Activated CD4-positive, alpha-beta memory T cell treated with anti-CD3 and anti-CD28 coated beads for 36 hours (primary cell): ENCODE measurements at places on chromosomes 2 and 18.

DNA sequence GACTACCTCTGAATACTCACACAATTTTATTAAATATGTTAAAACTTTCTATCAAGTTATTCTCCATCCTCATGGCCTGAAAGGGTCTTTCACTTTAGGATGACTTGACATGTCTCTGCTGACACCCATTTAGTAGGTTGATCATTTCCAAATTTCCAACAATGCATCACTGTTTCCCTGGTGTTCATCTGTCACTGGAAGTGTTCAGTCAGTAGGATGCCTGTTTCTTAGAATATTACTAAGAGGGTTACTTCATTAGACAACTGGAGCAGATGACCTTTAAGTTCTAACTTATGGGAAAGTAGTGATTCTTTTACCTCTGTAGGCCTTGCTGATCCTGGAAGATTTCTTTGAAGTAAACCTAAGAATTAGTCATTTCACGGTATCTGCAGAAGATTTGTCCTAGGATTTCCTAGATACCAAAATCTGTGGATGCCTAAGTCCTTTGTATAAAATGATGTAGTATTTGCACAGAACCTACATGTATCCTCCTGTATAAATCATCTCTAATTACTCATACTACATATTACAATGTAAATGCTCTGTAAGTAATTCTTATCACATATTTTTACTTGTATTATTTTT lies 77.7 kb downstream of the MAP3K20 start:
- no peak for DNase-seq

- DNase-seq = no peak
Measured at GRCh38 chr2:227006189-227006897, 157.7 kb downstream of the COL4A4 start.

DNA sequence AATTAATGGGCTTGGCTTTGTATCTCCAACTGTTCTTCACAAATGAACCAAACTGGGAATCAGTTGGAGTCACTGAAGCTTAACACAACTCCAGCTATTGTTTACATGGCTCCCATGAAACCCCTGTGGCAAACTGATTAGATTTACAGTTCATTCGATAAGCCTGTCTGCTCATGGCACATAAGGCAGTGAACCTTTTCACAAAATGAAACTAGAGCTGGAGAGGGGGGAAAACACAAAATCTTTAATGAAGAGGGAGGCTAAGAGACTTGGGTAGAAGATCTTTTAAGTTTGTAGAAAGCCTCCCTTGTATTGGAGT lies 11.6 kb upstream of the ITGA6 start:
- DNase-seq = no peak

DNA sequence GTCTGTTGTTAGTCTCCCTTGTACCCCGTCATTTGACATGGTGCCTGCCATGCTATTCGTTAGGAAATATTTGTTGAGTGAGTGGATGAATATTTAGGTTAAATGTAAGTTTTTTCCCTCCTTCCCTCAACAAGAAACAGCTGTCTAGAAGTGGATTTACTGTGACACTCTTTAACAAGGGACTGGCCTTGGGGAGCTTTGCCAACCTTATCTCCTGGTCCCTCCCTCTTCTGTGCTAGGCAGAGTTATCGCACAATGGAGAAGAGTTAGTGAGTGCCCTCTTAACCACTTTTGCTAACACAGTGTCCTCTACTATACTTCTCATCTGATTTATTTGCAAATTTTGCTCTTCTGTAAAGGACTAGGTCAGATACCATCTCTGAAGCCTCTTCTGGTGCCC lies 61.2 kb downstream of the DIS3L2 start:
- no peak for DNase-seq

- no peak for DNase-seq
Measured at GRCh38 chr2:170766693-170767092, 3.5 kb upstream of the ERICH2 start.

DNA sequence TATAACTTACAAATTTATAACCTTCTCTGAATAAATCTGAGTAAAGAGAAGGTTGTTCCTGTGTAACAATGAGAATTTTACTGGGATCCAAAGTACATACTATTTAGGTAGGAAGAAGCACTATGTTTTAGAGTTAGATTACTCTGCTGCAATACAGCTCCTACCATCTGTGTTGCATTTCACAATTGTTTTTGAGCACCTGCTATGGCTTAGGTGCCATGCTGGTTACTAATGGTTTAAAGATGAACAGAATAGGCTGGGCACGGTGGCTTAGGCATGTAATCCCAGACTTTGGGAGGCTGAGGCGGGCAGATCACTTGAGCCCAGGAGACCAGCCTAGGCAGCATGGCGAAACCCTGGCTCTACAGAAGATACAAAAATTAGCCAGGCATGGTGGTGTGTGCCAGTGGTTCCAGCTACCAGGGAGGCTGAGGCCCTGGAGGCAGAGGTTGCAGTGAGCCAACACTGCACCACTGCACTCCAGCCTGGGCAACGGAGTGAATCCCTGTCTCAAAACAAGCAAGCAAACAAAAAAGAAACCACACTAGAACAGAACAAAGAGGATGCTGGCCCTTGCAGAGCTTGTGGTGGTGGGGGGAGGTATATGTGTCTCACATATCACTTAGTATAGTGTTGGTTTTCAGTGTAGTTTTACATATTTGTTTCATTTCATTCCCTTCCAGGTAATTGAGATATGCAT lies 56.7 kb downstream of the SPTBN1 start:
- no peak for DNase-seq

DNA sequence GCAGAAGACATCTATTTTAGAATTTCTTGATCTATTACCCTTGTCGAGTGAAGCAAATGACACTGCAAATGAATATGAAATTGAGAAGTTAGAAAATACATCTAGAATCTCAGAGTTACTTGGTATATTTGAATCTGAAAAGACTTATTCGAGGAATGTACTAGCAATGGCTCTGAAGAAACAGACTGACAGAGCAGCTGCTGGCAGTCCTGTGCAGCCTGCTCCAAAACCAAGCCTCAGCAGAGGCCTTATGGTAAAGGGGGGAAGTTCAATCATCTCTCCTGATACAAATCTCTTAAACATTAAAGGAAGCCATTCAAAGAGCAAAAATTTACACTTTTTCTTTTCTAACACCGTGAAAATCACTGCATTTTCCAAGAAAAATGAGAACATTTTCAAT lies 370.4 kb downstream of the XIRP2 start:
- DNase-seq = no peak

DNA sequence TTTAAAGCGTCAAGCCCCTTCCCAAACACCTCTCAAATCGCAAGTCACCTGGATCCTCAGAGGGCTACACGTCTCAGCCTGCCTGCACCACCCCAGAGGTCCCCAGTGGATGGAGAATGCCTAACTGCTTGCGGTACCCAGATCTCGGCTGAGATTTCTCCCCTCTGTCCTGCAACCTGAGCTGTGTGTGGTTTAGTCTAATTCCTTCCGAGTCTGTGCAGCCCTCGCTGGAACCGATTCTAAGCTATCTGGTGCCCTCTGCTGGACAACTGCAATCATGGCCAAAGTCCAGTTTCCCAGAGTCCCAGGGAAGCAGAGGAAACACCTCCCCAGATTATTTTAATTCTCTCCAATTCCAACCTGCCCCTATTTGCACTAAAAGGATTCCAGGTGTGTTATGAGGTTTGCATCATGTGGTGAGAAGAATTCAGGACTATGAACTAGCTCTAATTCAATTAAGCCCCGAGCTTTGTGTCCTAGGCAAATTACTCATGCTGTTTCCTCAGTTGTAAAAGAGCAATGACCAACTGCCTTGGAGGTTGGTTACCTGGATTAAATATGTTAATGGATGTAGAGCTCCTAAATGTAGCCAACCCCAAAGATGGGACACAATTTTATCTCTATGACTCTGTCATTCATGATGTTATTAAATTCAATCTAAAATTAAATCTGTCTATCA lies 276.1 kb upstream of the NCKAP5 start:
- DNase-seq = peak; percentile 65

DNA sequence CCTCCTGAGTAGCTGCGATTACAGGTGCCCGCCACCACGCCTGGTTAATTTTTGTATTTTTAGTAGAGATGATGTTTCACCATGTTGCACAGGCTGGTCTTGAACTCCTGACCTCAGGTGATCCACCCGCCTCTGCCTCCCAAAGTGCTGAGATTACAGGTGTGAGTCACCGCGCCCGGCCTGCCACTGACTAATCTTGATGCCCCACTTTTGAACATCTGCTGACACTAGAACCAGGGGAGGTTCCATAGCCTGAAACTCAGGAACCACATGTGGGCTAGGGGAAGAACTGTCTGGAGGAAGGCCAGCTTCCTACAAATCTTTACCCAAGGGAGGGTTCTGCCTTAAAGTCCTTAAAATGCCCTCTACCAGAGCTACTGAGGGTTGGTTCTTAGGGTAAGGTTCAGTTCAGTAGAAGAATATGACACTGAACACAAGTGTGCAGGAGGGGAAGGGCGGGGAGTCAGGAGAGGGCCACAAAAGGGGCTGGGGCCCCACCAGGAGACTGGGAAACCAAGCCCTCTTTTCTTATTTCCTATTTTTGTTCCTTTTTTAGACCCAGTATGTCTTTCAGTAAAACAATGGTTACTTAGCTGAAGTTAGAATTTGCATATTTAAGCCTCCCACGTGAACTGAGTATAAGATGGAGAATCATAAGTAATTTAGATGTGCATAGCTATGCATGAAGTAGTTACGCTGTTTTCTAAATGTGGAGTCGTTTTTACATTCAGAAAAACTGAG lies 6.3 kb upstream of the RAB31 start:
- DNase-seq = peak; percentile 66

GRCh38 chr2:45394842-45395241 lies 216.2 kb downstream of the SRBD1 start:
- DNase-seq = no peak

DNA sequence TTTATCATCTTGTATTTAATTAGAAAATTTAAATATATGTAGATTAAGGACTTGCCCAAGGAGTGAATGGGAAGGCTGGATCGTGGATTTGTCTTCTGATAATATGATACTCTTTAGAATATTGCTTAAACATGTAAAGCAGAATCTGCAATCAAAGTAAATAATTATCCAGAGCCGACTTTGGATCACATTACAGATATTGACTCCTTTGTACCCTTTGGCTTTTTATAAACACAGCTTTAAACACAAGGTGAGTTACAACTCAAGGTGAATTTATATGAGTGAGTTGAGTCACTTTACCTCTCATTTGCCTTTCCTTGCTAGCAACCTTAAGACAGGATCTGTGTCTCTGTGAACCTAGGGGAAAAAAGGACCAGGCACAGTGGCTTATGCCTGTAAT lies 37.7 kb upstream of the SLC25A52 start:
- DNase-seq = no peak

DNA sequence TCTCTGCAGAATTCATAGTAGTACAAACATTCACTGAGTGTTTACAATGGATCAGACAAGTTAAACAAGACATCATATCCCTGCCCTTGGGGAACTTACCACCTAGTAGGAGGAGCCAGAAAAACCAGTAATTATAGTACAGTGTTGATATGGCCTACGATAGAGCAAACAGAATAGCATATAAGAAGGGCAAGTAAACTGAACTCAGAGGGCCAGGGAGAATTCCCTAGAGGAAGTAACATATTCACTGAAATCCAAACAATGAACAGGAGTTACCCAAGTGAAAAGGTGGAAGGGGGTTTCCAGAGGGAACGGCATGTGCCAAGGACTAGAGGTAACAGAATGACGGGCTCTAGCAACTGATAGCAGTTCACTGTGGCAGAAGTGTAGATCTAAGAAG lies 34.1 kb downstream of the NHEJ1 start:
- DNase-seq = no peak

DNA sequence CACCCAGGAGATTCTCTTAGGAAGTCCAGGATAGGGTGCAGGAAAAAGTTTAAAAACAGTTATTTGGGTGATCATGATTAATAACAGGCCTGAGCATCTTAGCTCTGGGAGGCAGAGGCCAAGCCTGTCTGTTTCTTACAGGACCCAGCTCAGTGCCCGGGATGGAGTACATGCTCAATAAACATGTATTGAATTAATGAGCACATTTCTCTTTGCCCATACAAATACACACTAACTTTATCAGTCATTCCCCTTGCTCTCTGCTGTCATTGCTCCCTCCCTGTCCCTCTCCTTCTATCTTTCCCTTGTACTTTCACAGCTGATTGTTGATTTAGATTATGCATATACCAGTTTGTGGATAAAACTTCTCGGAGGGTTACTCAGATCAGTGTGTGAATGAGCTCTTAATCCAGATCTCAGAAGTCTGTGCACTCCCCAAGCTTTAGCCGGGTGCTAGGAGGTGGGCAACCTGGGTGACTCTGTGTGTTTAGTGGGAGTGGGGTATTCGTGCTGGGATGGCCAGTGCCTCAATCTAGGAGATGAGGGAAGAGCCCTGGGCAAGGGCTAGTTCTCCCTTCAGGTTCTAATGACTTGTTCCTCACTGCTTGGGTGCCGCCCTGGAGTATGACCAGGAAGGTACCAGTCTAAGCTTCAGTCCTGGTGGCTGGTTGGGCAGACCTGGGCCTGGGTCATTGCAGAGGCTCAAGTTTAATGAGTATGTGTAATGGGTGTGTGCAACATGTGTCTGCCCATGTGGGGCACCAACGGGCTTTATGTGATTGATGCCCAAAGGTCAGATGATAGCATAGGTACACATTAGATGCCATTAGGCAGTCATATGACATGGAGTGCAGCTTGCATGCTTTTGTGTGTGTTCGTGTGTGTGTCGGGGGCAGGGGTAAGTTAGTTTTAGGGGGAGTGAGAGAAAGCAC lies 10.6 kb downstream of the EMX1 start:
- DNase-seq = no peak

- DNase-seq = no peak
Measured at GRCh38 chr18:44156126-44156525, 524.6 kb upstream of the SETBP1 start.

DNA sequence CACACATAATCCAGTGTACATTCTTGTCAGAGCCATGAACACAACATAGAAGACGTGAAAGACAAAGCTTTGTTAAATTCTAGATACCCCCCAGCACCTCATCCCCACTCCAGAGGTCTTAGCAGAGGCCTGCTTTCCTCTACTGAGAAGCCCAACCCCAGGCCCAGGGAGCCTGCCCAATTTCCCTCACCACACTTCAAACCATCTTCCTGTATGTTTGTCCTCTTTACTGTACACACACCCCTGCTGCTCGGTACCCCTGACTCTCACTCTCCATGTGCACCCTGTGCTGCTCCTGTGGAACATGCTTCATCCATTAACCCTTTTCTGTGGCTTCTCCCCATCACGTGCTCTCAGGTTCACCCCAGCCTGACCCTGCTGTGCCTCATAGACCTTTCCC lies 37.2 kb downstream of the BOLA3 start:
- no peak for DNase-seq

GRCh38 chr2:225196579-225196978 lies 154.3 kb upstream of the DOCK10 start:
- no peak for DNase-seq

GRCh38 chr2:127027715-127028114 lies 79.2 kb downstream of the BIN1 start:
- DNase-seq = no peak

- no peak for DNase-seq
Measured at GRCh38 chr2:215755641-215756345, 257.6 kb downstream of the MREG start.

GRCh38 chr2:128775217-128775913 lies 456.7 kb upstream of the HS6ST1 start:
- DNase-seq = no peak

GRCh38 chr2:47899915-47900816 lies 6.1 kb downstream of the FBXO11 start:
- DNase-seq = no peak
